ENCODE measurements at places on chromosomes 5 and 9.

DNA sequence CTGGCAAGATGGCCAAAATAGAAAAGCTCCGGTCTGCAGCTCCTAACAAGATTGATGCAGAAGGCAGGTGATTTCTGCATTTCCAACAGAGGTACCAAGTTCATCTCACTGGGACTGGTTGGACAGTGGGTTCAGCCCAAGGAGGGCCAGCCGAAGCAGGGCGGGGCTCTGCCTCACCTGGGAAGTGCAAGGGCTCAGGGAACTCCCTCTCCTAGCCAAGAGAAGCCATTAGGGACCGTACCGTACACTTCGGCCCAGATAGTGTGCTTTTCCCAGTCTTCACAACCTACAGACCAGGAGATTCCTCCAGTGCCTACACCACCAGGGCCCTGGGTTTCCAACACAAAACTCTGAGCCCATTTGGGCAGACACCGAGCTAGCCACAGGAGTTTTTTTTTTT lies 277.8 kb downstream of the SLCO4C1 start:
- DNase-seq = no peak

DNA sequence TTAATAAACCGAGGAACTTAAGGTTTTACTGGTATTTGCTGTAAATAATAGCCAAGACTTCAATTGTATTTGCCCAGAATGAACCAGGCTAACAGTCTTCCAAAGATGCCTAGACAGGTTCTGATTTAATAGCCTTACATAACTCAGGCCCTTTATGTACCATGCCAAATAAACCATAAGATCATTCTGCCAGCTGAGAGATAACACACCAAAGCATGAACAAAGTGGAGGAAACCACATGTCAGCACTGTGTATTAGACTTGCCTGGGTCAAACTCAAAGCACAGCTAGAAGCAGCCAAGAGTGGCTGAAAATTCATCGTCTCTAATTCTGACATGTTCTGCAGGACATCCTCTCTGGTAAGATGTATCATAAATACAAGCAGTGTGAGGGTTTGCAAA lies 319.3 kb upstream of the ZNF608 start:
- no peak for DNase-seq

DNA sequence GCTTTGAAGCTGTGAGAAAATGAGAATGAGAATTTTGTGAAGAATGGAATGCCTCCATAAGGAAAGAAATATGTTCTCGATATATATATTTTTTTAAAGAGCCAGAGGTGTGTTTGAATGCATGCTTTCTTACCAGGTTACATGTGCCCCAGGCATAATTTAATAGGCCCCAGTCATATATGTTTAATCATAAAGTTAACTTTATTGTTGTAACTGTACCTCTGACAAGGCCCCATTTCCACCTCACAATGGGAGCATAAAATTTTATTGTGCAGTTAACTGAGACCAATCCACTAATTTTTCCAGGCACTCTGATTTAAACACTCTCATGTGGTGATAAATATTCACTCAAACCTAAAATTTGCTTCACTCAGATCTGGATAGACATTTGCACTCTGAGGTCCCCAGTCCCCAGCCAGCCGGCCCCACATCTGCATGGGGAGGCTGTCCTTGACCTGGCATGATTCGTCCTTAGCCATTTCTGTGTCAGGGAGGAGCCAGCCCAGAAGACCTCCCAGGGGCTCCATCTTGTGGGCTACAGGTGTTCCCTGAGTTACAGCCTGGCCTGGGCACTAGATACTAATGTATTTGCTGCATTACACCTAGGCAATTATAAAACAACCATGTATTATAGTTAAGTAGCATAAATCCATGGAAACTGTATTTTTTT lies 245.8 kb downstream of the MTRR start:
- no peak for DNase-seq

- no peak for DNase-seq
Observed at GRCh38 chr9:26311463-26311995, 581.1 kb downstream of the CAAP1 start.

DNA sequence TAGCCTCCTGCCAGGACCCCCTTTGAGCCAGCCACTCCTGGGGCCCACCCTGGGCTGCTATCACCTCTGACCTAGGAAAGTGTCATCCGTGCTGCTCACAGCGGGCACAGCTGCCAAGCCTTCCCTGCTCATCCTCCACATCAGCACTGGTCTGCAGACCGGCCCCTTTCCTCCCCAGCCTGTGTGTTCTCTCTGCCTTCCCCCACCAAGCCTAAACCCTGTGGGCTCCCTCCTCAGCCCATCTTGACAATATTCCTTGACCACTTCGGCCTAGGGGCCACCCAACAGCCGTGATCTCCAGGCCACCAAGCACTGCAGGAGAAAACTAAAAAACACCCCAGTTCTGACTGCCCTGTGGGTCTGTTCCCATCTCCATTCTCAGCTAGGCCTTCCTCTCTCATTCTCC lies 135.1 kb downstream of the DAB2IP start:
- DNase-seq = no peak

- DNase-seq = no peak
Observed at GRCh38 chr5:42361315-42361688, 61.9 kb upstream of the GHR start.

- no peak for DNase-seq
Observed at GRCh38 chr9:124325816-124326215, 68.1 kb downstream of the NEK6 start.

DNA sequence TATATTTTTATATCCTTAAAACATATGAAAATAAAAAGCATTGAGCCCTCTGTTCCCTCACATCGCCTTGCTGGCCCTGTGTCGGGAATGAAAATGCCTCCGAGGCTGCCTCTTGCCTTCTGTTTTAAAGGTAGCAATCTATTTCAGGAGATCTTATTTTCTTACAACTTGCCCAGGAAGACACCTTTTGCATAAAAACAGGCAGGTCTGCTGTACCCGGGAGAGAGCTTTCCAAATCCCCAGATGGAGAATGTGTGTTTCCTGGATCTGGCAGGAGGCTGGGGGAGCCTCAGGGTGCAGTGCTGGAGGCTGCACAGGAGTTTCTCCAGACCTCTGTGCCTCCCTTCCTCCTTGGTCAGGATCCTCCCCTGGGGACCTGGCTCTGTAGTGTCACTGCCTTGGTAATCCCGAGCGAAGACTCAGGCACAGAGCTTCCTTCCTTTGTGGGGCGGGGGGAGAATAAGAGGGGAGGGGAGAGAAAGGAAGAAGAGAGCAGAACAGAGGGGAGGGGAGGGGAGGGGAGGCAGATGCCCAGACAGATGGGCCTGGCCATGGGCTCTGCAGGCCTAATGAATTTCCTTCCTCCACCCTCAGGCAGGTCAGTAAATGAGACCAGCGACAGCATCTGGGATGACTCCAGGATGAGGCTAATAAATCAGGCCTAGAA lies 104.0 kb upstream of the BOD1 start:
- no peak for DNase-seq

All from AG09309 (cell line).